OCI-M1 (cell line): ENCODE measurements at places on chromosomes 1 and 21.

DNA sequence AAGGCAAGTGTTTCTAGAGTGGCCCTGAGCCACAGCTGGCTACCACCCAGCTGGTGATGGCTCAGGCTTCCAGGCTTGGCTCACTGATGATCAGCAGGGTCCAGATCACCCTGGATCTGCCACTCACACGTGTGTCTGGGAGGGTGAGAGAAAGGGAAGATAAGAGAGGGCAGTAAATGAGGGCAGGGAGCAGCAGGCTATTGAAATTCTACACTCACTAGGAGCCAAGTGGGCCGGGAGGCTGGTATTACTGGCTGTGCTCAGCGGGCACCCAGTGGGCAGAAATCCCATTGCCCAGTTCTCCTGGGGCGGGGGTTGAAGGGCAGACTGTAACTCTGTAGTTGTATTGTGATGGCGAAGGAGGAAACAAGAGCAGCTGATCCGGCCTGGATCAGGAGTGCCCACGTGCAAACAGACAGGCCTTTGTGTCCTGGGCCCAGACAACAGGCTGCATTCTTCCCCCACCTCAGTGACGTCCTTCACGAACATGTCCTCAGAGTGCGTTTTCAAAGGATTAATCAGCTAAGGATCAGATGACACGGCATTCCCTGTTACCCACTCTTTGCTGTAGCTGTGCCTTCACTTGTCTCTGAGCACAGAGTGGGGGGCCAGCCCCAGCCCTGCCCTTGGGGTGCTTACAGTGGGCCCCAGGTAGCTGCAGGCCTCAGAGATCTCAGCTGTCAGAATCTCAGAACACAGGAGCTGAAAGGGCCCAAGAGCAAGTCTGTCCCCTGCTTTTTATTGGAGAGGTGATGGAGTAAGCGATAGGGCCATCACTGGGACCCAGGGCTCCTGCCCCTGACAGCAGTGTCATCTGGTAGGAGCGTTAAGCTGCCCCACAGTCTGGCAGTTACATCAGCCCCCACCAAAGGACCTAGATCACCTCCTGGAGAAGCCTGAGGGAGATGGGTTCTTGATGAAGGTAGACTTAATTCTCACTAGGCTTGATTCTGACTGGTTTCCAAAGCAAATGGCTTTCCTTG is 60.5 kb downstream of the ATP1A1 start:
- DNase-seq, result no peak

DNA sequence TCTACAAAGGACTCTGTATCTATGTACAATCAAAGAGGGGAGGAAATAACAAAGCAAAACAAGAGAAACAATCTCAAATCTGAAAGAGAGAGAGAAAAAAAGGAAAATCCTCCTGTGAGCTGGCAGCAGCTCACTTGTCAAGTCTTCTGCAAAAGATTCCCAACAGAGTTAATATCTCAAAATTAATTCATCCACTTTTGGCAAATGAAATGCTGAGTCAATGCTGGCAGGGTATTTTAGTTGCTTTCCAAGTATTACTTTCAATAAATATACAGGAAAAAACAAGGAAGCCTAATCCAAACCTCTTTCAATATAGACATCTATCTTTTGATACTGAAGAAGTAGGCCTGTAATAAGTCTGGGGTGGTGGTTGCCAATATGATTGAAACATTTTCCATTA is 613.9 kb upstream of the NEGR1 start:
- DNase-seq, result no peak

- DNase-seq, result no peak
Measured at GRCh38 chr1:53951697-53952096, 5.5 kb downstream of the LRRC42 start.

DNA sequence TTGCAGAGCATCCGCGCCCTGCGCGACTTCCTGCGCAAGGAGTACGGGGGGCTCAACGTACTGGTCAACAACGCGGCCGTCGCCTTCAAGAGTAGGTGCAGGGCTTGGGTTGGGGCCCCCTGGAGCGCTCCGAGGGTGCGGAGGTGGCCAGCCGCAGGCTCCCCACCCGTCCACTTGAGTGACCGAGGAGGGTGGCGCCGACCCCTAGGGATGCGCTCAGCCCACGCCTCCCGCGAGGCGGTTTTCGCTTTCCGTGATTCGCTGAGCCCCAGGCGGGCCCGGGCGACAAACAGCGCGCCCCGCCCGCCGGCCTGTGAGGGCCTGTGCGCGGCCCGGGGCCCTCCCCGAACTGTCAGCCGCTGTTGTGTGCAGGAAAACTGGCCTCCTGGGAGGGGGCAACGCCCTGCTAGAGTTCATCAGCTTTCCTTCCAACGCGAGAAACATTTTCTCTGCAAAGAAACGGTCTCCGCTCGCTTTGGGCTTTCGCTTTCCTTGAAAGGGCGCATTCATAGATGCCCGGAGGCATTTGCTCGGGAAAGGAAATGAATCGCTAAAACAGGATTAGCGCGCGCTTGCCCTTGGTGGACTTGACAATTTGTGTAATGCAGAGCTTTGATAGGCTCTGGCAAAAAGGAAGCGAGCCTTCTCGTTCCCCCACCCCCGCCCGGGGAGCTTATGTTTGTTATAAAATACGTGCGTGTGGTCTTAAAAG is 668 bp downstream of the CBR3 start:
- peak; percentile 82 for DNase-seq

GRCh38 chr1:156886583-156887281 is 6.8 kb upstream of the PEAR1 start:
- no peak for DNase-seq

DNA sequence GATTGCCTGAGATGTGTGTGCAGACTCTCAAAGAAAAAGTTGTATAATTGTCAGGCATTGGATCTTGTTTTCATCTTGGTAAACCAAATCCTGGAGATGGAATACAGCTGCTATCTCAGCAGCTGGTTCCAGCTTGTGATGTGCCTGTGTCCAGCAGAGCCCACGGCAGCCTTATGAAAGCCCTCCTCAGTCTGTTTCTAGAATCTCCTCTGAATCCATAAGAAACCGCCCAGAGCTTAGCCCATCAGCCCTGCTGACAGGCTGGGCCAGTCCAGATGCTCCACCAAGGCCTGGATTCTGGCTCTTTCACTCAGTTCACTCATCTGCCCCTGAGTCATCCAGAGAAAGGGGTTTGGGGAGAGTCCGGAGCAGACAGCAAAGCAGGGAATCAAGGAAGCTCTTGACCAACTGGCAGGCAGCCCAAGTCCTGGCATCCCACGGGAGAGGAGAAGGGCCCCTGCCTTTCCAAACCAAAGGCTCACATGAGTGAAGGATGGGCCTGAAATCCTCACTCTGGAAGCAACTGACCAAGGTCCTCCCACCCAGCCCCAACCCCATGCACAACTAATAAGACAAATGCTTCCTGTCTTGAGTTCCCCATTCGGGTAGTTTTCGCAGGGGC is 45.7 kb downstream of the NAV1 start:
- no peak for DNase-seq

GRCh38 chr1:162009501-162010174 is 14.0 kb downstream of the OLFML2B start:
- DNase-seq, result no peak

GRCh38 chr1:118958140-118958539 is 30.0 kb downstream of the TBX15 start:
- DNase-seq, result no peak

- DNase-seq, result no peak
Measured at GRCh38 chr1:212785871-212786270, 5.7 kb downstream of the NSL1 start.

- no peak for DNase-seq
Measured at GRCh38 chr1:16235944-16236510, 956 bp downstream of the CPLANE2 start.

DNA sequence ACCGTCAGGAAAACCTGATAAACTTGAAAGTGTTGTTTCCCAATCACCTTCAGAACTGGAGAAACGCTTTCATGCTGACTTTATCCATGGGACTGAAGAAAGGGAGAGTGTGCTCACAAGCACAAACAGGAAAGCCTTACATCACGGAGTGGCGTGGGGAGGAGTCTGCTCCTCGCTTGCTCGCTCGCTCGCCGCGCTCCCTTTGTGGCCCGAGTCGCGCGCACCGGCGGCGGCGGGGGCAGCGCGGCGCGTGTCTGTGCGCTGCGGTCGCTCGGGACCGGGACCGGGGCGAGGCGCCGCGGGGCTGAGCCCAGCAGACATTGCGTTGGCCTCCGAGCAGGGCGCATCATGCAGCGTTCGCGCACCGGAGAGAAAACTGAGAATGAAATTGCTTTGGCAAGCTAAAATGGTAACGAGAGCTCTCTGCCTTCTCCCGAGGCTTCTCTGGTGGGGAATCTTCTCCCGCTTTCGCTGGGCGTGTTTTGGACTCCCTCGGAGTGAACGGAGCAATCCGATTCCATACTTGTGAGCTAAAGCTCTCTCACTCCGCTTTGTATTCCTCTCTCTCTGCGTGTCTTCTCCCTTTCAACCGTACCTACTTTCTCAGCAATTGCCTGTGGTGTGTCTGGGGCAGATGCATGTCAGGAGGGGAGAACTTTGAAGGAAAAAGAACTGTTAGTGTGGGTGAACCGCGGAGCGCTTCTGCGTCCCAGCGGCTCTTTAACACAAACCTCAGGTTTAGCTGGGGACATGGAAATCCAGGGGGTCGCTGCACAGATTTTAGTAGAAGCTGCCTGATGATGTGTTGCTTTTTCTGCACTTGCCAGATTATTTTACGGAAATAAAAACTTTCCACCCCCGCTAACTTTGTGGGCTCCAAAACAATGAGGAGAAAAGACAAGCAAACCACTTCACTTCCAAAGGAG is at the start of gene RGL1:
RGL1 (plus strand) TSS at position 205 of the 926 bp plus-strand sequence; CDS start at position 383, 178 bp downstream.
- DNase-seq, result no peak

GRCh38 chr1:160682983-160683865 is 28.4 kb downstream of the CD48 start:
- peak; percentile 66 for DNase-seq

DNA sequence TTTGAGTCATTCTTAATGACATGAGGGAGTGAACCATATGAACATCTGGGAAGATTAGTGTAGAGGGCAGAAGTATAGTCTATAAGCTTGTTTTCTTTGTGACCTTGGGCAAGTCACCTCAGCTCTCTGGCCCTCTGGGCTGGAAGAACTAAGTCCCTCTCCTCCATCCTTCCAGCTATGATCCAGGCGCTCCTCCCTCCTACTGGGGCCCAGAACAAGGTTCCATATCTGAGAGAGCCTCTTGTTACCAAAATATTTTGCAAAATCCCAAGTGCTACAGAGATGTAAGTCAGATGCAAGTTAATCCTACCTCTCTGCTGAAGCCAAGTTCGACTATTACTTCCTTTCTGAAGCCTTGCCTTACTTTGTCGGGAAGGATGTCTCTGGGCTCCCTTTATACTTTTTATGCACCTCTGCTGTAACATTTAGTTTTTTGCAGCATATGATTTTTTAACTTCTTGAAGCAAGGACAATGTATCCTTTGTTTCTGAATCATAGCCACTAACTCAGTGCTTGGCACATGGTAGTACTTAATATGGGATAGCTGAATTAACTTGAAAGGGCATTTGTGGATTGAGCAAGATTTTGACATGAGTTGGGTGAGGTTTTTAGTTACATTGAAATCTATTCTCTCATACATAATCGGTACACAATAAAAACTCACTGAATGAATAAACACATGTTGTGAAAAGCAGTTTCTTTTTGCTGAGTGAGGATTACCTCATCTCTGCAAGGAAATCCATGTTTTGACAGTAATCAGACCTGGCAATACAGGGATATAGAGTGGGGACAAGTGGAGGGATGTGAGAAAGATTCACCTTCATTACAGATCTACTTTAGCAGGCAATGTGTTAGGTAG is 54.7 kb upstream of the BEND5 start:
- DNase-seq, result no peak

DNA sequence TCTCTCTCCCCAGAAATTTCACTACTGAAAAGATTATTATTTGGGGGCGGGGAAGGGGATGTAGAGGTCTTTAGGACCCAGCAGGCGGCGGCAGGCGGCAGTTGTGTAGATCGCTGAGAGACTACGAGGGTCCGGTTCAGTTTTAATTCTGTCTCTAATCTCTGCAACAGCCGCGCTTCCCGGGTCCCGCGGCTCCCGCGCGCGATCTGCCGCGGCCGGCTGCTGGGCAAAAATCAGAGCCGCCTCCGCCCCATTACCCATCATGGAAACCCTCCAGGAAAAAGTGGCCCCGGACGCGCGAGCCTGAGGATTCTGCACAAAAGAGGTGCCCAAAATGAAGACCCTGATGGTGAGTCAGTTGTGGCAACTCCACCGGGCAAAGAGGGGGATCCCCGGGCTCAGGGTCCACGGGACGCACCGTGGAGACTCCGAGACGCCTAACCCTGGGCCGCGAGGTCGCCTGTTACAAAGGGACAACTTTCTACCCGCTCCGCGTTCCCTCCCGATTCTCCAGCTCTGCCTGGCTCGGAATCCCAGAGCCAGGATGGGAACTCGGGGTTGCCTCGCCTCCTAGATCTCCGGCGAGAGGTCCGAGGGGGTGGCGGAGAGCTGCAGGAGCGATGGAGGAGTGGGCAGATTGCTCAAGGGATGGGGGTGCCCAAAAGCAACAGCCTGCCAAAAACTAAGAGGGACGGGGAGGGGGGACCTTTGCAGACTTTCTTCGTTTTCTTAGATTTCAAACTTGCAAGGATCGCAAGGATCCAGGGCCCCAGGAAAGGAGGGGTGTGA is at the start of gene ST6GALNAC5:
ST6GALNAC5 (plus strand) TSS at position 139 of the 789 bp plus-strand sequence.
- DNase-seq, result no peak

DNA sequence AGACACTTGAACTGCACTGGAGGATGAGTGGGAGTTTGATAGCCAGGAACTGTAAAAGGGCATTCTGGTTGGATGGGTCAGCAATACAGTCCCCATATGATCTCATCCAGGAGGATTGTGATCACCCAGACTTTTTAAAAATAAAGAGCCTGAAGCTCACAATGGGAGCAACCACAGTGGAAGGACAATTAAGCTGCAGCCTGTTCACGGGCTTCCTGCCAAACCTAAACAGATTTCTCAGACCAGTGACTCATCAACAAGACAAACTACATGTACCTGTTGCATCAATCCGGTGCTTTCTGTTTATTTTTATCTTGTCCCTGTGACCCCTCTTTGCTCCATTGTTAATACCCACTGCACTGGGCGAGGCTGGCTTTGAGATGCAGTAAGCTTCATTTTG is 52.3 kb downstream of the PAPPA2 start:
- DNase-seq, result peak; percentile 62

DNA sequence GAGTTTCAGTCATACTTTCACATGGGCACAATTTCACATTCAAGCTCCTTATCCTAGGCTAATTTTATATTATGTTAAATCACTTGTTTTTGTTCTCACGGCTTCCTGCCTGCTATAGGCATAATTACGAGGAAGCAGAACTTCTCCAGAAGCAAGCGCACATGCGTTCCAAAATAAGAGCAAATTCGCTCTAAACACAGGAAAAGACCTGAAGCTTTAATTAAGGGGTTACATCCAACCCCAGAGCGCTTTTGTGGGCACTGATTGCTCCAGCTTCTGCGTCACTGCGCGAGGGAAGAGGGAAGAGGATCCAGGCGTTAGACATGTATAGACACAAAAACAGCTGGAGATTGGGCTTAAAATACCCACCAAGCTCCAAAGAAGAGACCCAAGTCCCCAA is at the start of gene CORT:
CORT (plus strand) TSS at position 281 of the 400 bp plus-strand sequence. CDS start 193 bp downstream, outside the sequence.
- no peak for DNase-seq

GRCh38 chr21:37208056-37208721 is 58.9 kb downstream of the VPS26C start:
- DNase-seq, result peak; percentile 95

DNA sequence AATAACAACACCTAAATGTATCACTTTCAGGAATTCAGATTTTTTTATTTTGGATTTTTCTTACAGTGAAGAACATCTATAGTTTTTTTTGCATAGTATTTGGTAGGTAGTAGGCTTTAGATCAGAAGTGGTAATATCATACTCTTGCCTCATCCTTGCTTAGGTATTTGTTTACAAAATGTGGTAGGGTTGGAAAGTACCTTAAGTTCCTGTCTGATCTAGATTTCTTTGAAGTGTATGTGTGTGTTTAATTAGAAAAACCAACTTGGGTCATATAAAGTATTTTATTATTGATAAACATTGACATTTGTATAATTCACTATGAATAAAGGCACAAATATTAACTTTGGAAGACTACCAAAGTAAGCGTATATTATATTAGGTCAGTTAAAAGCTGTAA is 85.3 kb upstream of the GPR88 start:
- no peak for DNase-seq
